ENCODE measurements at places on chromosomes 12 and 14.
A peak's percentile ranks its signal among the peaks of the same experiment; 100 is the strongest.

DNA sequence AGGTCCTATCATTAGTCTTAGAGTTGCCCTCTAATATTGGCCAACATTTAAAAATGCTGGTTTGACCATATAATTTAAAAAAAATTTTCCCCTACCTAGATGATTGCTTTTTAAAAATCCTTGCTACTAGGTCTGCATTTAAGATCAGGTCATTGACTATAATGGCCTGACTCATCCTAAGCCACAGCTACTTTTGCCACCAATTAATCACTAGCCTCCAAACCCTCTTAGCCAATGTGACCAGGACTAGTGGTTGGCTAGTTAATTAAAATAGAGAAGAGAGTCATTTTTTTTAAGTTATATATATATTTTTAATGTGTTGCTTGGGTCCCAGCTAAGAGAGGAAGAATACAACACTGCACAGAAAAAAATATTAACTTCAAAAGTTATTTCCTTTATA lies 57.5 kb downstream of the SOS2 start:
- peak; percentile 18 for DNase-seq

- no peak for DNase-seq
These were observed 165.4 kb downstream of the CEP128 start for GRCh38 chr14:80776186-80776585.

DNA sequence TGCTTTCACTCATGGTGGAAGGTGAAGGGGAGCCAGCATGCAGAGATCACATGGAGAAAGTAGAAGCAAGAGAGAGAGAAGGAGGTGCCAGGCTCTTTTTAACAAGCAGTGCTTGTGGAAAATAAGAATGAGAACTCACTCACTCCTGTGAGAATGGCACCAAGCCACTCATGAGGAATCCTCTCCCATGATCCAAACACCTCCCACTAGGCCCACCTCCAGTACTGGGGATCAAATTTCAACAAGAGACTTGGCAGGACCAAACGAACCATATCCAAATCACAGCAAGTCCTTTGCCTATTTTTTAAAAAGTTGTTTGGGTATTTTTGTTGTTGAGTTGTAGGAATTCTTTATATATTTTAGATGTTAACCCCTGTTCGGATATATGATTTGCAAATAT lies 245.9 kb upstream of the ARID2 start:
- DNase-seq = peak; percentile 28

DNA sequence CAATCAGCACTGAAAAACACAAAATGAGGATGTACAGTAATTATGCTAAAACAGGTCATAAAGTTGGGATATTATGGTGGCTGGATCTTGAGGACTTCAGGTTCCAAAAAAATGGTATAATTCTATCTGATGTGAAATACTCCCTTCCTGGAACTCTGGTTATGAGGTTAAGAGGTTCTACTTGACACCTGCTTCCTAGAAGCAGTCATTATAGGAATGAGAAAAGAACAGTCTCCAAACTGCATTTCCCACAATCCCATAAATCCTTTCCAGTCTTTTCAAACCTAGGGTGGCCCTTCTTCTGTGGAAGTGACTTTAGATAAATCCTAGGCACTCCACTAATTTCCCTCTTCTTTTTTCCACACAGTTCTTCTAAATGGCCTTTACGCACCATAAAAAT lies 63.7 kb upstream of the OR10AD1 start:
- no peak for DNase-seq

DNA sequence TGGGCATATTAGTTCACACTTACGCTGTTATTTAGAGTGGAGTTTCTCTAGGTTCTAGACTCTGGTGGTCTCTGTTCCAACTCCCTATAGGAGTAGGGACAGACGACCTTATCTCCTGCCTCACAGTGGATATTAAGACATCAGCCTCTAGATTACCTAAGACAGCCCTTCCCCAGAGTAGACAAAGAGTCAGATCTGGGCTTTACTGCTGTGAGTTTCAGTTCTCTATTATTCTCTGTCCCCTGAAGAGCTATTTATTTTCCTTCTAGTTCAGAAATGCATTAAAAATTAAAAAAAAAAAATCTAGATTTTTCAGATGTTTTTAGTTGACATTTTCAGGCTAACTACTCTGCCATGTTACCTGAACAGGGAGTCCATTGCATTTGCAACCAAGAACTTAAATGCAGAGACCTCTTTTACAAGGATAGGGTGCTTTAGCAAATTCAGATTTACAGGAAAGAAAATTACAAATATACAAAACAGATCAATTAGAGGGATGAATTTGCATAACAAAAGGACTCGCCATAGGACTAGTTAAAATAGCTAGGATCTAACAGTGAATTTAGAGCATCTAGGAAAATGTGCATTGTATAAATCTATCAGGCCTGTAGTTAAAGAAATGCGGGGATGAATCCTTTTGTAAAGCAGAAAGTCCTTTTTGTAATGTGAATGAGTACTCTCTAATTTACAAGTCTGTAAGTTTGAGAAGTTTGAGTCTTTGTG lies 381.4 kb downstream of the APAF1 start:
- no peak for DNase-seq

GRCh38 chr12:2793561-2793960 lies 1.2 kb upstream of the FKBP4 start:
- DNase-seq = no peak

- DNase-seq = no peak
These were observed 63.6 kb downstream of the TTLL5 start for GRCh38 chr14:75724414-75725204.

- DNase-seq = peak; percentile 40
These were observed 353.5 kb downstream of the TMEM132D start for GRCh38 chr12:129550353-129550752.

GRCh38 chr14:99357151-99357915 lies 85.3 kb upstream of the BCL11B start:
- no peak for DNase-seq

DNA sequence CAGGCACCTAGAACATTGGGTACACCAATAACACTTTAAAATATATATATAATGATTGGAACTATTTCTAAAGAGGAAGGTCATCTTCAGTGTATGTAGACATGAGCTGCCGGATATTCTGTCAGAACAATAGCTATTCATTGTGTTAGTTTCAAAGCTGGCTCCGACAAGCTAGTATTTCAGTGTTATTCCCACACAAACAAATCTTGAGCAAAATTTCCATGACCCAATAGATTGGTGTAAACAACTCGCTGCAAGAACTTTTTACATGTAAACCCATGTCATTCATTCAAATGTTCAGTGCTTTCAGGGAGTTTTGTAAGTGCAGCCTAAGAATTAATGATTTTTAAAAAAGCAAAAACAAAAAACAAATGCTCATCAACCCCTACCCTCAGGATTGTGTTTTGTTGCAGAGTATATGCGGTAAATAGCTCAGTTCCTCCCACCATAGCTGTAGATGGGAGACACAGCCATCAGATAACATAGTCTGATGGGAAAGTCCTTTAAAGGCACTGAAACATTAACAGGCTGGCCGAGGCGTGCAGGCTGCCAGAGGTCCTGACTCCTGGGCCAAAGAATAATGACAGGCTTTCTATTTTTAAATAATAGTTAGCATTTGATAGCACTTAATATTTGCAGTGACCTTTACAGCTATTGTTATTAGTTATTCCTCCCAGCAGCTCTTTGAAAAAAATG lies 150.3 kb upstream of the ARHGAP5 start:
- DNase-seq = no peak

- no peak for DNase-seq
These were observed 91.8 kb downstream of the ESRRB start for GRCh38 chr14:76467711-76468155.

- no peak for DNase-seq
These were observed 11.9 kb downstream of the AEBP2 start for GRCh38 chr12:19451196-19451595.

DNA sequence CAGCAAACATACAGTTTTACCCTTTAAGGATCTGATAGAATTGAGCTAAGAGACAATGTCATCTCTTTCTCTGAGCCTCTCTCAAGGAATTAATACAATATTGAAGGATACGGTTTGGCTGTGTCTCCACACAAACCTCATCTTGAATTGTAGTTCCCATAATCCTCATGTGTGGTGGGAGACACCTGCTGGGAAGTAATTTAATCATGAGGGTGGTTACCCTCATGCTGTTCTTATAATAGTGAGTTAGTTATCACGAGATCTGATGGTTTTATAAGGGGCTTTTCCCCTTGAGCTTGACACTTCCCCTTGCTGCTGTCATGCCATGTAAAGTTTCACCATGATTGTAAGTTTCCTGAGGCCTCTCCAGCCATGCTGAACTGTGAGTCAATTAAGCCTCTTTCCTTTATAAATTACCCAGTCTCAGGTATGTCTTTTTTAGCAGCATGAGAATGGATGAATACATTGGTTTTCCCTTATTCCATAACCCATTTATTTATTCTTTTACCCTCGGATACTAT lies 47.6 kb downstream of the TMEM30B start:
- DNase-seq = no peak

- no peak for DNase-seq
These were observed 4.5 kb downstream of the ALKBH2 start for GRCh38 chr12:109088818-109089217.

DNA sequence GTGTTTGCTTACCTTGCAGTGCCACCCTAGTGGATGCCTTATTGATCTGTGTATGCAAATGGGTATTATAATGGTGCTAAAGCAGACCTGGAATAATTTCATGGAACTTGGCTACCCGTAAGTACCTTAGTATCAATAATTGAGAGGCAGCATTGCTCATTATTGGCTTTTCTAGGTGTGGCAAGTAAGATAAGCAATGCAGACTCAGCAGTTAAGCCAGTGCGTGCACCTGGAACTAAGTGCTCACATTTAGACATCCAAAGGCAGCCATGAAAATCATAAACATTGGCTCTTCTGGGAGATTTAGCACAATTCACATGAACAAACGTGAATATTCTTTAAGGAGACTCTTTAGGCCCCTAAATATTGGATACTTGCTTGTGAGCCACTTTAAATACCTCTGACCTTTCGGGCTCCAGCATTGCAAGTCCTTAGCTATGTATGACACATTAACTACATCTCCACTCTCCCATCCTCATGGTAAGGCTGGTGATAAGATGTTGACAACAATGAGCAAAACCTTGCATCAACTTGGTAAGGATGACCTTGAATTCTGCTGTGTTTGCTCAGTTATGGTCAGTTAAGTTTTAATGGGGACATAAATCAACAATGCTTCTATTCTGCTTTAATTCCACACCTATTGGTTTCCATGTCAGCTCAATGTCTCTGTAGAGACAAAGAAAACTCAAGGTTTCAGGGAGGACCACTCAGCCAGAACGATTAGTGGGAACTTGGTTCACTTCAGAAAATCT lies 112.0 kb downstream of the SLC5A8 start:
- no peak for DNase-seq

GRCh38 chr12:48995086-48995879 lies 3.9 kb downstream of the DDN start:
- peak; percentile 92 for DNase-seq

DNA sequence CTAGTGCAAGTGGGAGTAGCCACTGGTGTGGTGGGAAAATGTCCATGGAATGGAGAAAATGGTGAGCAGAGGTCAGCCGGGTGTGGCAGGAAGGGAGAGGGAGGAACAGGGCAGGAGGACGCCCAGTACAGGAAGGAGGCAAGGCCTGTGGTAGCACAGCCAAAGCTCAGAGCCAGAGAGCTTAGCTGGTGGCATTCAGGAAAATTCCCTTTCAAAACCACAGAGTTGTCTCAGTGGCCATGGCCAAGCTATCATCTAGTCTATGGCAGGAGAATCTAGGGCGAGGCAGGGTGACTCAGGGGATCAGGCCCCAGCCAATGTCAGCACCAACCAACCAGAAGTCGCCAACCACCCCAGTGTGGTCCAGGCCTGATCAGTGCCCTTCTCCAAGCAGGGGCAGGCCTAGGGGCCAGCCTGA lies 67.7 kb upstream of the DDX11 start:
- peak; percentile 76 for DNase-seq

DNA sequence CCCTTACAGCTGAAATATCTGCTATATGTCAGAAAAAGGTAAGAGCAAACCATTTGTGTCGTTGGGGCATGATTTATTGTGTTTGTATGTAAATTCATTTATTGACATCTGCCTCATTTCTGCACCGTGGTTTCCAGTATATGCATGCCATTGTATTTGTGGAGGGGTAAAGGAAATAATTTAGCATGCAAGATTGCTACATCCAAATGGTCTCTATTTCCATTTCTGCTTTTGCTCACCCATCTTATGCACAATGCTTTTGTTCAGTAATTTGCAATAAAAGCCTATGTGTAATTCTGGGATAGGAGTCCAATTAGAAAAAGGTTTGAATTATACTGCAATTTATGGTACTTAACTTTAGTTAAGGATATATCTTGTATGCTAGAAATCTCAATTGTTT lies 101.8 kb downstream of the UNC79 start:
- no peak for DNase-seq

- DNase-seq = no peak
These were observed 9.7 kb downstream of the PSMD9 start for GRCh38 chr12:121898287-121898686.

GRCh38 chr12:128830505-128830893 lies 6.7 kb upstream of the SLC15A4 start:
- no peak for DNase-seq

DNA sequence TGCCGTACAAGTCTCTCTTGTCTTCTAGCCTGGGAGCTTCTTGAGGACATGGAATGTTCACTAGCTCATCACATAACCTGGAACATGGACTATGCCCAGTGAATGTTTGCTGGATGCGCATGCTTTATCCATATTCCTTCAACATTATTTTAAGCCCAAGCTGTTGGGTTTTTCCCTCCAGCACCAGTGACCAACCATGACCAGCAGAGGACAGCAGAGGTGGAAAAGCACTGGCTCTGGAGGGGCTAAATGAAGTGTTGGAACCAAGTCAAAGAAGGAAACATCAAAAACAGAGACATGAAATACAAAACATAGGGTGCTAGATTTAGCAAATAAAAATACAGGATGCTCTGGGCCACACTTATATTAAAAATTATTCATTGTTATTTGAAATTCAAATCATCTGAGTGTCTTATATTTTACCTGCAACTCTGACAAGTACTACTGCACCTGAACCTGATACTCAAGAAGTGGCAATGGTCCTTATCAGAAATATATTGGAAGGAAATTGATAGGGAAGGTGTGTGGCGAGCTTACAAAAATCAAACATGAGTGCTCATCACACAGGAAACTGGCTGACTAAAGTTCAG lies 23.1 kb upstream of the HELB start:
- peak; percentile 61 for DNase-seq

All from astrocyte of the hippocampus (primary cell).